Stimulated activated CD8-positive, alpha-beta memory T cell treated with anti-CD3 and anti-CD28 coated beads, Interleukin-4, amount 100 ng/mL, for 1 hour (primary cell): ENCODE measurements at places on chromosomes 7 and 10.

DNA sequence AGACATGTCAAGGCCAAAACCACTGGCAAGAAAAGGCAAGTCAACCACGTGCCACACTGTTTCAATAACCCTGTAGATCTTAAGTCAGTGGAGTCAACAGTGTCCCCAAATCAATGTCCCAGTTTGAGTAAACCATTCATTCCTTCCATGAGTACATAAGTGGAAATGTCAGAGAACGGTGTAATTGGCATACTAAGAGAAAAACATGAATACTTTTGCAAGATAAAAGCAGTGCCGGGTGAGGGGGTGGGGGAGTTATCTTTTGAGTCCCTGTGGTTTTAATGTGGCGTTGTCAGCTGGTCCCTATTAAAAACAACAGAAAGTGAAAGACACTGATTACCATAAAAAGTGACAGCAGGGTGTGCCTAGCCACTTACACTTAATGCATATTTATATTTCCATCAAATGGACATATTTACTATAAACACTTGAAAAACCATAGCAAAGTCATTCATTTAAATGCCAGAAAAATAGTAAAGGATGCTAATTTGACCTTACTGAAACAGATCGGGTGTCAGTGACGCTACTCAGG is 37.8 kb downstream of the RSU1 start:
- no peak for DNase-seq

DNA sequence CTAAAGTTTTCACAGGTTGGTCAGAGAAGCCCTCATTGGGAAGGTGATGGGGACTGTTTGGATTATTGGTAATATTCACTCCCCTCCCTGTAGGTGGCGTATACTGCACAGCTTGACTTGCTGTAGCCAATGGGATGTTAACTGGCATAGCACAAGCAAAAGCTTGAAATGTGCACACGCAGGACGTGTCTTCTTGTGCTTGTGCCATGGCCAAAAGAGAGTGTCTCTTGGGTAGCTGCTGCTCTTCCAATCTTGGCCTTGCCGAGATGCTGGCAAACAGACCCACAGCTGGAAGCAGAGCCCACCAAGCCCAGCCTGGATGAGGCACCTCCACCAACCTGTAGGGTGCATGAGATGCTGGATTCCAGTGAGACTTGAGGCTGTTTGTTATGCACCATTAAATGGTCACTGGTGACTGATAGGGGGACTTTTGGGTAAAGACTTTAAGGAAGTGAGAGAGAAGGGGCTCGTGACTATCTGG is 266.0 kb downstream of the GRID1 start:
- DNase-seq: no peak

GRCh38 chr7:147646568-147646967 is 944.0 kb upstream of the C7orf33 start:
- no peak for DNase-seq

- DNase-seq: no peak
Measured at GRCh38 chr7:71389976-71390375, 258.0 kb downstream of the GALNT17 start.

DNA sequence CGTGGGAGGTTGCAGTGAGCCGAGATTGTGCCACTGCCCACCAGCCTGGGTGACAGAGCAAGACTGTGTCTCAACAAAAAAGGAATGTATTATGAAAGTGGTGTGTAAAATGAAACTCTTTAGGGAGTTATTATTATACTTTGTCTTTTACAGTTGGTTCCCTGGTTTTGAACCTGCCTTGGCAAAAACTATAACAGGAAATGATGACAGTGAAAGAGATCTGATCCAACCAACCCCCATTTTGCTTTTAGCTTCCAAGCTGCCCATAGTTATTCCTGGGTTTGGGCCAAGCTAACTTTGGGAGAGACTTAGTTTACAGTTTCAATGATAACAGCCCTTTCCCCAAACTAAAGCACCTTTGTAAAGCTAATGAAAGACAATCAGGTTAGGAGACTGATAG is 34.1 kb upstream of the NMT2 start:
- DNase-seq: no peak

- no peak for DNase-seq
Measured at GRCh38 chr10:14770927-14771326, 3.8 kb downstream of the FAM107B start.
